Activated CD8-positive, alpha-beta memory T cell treated with anti-CD3 and anti-CD28 coated beads for 1 hour (primary cell): ENCODE measurements at places on chromosomes 4 and X.

DNA sequence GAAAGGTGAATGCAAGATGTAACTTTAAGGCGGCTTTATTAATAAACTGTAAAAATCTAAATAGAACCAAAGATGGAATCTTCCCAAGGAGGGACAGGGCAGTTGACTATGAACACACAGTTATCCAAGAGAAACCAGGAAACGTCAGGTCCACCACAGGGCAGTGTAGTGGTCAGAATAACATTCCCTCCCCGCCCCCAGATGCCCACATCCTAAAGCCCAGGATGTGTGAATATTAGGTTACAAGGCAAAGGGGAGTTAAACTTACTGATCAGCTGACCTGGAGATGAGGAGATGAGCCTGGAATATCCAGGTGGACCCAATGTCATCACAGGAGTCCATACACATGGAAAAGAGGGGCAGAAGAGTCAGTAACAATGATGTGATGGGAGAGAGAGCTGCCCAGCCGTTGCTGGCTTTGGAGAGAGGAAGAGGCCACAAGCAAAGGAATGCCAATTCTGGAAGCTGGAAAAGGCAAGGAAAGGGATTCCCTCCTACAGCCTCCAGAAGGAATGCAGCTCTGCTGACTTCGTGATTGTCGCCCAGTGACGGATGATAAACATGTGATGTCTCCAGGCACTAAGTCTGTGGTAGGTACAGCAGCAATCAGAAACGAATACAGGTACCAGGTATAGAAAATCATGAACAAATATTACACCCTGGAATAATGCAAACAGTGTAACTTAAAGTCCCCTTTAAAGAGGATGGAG lies 5.2 kb downstream of the SH3KBP1 start:
- DNase-seq, result no peak

GRCh38 chr4:131644619-131645018 lies 1504.5 kb upstream of the PCDH10 start:
- DNase-seq, result no peak

DNA sequence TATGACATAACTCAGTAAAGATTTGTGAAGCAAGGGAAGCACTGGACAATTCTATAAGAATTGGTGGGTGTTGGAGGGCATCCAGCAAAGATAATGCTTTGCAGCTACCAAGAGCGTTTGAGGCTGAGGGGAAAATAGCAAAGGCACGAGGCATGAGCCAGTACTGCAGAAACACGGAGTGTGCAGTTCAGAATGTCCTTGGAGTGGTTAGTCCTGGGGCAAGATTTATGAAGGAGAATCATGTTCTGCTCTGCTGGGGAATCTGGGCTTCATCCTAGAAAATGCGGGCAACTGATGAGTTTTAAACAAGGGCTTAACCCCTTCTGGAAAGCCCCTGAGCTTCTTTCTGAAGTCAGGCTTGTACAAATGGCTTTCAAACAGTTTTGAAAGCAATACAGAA lies 452.5 kb downstream of the IL15 start:
- no peak for DNase-seq

DNA sequence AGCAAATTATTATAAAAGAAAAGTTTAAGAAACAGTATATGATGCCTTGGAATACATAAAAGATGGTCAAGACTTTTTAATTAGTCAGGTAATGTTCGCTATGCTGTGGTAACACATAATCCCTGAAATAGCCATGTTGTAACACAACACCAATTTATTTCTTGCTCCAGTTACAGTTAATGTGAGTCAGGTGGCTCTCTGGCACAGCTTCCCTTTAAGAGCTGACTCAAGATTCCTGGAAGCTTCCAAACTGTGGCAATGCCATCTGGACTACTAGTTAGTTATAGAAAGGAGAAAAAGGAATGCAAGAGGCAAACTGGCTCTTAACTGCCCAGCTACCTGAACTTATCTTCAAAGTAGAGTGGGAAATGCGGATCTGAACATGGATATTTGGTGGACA lies 210.5 kb downstream of the CHM start:
- DNase-seq, result no peak

DNA sequence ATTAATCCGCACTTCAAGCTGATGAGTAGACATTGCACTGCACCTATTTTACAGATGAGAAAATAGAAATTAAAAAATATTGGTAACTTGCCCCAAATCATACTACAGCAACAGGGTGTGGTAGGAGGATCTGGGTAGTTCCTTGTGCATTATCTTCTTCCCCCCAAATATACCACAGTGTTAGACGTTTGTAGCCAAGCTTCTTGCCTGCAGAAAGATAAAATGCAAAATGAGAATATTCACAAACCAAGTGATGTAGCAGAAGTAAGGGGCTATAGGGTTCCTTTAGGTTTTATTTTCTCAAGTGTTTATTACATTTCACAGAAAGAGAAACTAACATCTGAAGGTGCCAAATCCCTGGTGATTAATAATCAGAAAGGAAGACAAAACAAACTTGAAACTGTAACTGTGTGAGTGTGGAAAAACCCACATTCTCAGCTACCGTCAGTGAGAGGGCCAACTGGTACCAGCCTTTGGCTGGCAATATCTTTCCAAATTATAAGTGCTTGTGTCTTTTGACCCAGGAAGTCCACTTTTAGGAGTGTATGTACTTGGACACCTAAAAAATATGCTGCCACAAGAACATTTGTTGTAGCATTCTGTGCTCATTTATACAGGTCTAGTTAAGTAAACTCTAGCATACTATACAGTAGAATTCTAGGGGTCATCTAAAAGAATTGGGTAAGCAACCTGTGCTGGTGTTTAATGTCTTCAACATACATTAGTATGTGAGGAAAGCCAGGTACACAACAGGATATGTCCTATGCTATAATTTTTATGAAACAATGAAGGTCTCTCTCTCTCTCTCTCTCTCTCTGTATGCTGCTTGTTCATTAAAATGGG lies 6.7 kb upstream of the CD38 start:
- DNase-seq, result no peak

GRCh38 chrX:9942086-9942485 lies 25.1 kb upstream of the CLDN34 start:
- DNase-seq, result peak; percentile 1

DNA sequence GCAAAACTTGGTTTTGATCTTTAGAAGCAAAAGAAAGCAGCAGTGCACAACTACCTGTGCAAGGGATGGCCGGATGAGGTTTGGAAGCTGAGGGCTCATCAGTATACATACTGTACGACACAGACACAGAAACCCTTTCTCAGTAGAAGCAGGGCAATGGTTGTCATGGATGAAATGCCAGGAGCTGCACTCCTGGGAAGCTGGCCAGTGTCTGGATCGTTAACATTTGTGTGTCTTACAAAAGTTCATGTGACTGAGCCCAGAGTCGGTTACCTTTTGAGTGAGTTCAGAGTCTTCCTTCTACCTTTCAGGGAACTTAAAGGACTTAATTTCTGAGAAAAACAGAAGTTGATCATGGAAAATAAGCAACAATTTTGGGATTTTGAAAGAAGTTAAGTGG lies 230.3 kb downstream of the APBB2 start:
- no peak for DNase-seq
